ENCODE measurements at places on chromosomes 6 and 20.

DNA sequence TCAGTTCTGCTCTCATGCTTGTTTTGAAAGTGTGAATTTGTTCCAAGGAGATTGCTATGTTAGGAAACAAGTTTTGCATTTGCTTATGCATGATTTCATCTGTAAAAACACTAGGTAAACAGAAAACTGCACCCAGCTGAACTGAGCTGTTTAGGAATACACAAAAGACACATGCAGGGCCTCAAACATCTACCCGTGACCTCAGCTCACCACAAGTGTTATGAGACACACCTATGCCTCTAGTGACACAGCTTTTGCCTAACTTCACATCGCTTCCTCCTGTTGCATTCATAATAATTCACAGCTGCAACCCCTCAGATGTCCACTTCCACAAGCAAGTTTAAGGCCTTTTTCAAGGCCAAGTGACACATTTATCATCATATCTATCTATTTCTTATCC, 98.0 kb upstream of the SLC24A3 start:
- no peak for DNase-seq

DNA sequence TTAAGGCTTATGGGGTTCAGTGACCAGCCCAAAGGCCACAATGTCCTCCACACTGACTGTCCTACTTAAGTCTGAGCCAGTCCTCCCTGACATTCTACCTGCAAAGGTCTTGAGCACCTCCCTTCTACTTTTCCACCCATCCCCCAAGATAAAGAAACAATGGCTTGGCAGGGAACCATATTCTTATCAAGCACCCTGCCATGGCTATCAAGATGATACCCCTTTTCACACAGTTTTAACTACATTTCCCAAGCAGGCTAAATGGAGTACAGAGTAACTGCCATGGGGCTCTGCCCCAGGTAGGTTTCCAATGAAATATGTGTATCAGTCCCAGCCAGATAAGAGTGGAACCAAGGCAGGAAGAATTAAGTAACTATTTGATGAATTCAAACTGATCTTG, 85.9 kb upstream of the MOCS1 start:
- no peak for DNase-seq

DNA sequence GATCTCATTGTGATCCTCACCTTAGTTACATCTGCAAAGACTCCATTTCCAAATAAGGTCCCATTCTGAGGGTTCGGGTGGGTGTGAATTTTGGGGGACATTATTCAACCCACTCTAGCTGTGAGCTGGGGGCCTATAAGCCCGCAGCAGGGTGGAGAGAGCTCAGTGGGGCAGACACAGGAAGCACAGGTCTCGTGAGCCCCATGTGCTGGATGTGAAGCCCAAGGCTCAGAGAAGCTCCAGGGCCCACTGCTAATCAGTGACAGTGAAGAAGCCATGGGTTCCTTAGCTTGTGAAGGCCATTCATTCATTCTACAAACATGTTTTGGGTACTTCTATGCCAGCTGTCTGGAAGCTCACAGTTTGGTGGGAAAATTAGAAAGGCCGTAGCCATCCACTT, 47.5 kb downstream of the CHMP4B start:
- no peak for DNase-seq

GRCh38 chr6:120363429-120363828, 970.9 kb downstream of the TBC1D32 start:
- no peak for DNase-seq

DNA sequence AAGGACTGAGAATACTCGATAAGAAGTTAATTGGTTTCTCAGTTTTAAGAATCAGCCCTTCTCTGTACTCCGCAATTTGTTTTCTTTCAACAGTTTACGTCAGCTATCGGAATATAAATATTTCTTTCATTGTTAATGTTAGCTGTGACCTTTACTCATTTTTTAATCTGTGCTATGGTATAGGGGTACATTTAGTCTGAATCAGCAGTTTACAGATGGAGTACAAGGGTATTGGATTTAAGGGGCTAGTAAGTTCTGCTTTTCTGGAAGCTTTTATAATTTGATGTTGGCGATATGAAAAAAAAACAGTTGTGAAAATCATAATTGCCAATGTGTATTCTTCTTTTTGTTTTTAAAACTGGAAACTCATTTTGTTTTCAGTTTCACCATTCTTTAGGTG, 23.0 kb downstream of the FAM135A start:
- no peak for DNase-seq

- no peak for DNase-seq
Observed at GRCh38 chr6:52410979-52411378, 9.2 kb upstream of the EFHC1 start.

- DNase-seq = no peak
Observed at GRCh38 chr6:105873211-105873704, 212.9 kb upstream of the PRDM1 start.

DNA sequence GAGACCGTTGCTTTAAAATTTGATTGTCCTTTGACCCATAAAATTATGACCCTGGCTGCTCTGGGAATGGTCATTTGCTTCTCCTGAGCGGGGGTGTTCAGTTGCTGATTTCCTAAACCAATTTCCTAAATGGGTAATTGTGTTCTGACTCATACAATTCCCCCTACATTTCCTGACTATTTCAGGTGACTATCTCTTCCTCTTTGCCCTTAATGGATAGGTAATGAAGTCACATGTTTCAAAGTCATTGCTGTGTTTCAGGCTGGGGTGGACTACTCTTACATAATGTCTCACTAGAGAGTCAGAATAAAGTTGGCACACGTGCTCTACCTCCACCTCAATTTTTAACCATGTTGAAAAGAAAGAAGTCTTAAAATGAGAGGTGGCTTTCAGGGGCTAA, 109.8 kb downstream of the DOK5 start:
- DNase-seq = no peak

DNA sequence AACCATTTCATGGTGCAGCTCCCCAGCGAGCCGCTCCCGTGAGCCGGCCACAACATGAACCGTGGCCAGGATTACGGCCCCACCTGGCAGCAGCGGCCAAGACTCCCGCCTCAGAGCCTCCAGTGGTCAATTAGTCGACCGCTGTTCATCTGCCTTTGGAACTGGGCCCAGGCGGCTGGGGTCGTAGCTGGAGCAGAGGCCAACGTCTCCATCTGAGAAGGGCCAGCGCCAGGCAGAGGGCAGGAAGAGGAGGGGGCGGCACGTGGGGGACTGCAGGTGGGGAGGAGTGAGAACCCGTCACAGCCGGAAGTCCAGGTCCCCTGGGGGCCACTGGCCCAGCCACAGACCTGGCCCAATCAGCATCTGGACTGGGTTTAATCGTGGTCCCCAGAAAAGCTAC, 184.3 kb downstream of the TAF4 start:
- DNase-seq = no peak

DNA sequence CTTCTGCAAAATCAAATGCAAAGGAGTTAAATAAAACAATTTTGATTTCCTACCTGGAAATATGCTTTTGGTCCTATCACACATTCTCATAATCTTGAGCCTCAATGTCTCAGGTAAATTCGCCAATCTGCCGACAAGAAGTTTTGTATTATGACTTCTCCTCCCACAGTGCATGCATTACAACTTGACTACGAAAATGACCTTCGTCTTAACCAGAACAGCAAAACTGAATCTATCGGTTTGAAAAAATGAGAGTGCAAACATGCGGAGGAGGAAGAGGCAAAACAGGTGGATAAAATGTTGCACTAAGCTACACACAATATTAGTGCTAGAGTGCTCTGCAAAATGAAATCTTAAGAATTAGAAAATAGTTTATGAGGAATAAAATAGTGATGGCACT, 43.4 kb downstream of the HIVEP2 start:
- no peak for DNase-seq

- no peak for DNase-seq
Observed at GRCh38 chr6:12189661-12190060, 100.5 kb upstream of the EDN1 start.

DNA sequence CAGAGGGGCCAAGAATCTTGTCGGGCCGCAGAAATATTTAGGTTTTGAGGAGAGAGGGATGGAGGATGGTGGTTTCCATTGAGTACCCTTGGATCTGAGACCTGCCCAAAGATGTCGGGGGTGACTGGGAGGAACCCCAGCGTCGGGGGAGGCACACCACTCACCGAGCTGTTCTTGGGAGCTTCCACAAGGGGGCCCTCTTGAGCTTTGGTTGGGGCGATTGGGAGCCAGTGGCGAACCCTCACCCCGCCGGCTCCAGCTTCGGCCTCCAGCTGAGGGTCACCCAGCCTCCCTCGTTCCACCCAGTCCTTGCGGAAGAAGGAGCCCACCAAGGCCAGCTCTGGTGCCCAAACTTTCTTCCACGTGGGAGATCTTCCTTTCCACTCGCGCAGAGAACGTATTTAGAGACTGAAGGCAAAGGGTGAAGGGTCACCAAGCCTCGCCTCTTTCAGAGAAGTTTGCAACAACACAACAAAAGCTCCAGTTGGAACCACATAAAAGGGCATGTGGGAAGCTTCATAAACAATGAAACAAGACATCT, 33.6 kb downstream of the APCDD1L start:
- DNase-seq = peak; percentile 23

- no peak for DNase-seq
Observed at GRCh38 chr6:12577124-12577850, 139.3 kb upstream of the PHACTR1 start.

DNA sequence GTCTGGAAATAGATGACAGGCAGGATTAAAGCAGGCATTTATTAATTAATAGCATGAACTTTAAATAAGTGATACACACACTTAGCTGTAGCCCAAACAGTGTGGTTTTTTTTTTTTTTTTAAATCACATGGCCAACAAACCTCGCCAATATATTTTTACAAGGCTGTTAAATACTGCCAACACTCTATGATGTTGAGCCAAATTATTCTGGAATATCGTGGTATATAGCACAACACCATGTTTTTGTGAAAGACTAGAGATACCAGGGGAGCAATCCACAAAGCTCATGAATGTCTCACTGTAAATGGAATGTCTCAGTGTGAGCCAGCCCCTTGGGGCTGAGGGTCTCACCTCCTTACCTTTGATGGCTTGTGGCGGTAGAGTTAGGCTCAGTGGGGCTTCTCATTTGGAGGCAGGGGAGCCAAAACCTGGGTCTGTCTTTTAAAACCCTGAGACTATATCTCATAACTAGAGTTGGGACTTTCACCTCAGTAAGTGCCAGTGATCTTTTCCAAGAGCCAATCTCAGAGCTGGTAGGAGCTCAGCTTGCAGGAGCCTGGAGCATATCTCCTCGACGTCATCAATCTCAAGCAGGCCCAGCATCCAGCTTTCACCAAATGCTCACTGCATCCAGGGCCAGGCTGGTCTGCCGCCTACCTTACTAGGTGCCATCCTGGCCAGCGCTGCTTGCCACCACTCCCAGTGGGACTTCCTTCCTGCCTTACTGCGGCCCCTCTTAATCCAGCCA, 78.5 kb upstream of the FAM184A start:
- no peak for DNase-seq

DNA sequence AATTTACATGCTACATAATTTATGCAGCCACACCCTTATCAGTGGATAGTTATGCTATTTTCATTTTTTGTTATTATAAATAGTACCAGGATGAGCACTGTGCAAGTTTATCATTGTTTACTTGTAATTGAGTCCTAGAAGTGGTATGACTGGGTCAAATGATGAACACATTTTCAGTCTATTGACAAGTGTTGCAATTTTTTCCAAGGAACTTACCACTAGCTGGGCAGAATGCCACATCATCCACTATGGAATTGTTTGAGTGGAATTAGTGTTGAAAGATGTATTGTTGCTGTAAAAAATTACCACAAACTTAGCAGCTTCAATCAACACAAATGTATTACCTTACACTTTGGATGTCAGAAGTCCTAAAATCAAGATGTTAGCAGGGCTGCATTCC, 38.1 kb upstream of the OPN5 start:
- no peak for DNase-seq

DNA sequence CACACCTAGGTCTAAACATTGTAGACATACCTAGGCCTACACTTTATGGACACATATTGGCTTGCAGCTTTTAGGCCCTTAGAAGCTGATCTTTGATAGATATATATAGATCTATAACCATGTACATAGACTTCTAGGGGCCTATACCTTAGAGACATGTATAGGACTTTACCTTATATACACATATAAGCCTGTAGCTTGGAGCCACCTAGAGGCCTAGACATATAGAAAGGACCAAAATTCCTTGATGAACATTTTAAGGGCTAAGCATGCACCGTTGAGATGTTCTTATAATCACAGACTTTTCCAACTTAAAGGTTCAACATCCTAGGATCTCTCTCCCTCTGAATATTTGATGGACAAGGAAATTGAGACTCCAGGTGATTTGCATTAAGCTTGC, 371.7 kb upstream of the SASH1 start:
- DNase-seq = no peak

DNA sequence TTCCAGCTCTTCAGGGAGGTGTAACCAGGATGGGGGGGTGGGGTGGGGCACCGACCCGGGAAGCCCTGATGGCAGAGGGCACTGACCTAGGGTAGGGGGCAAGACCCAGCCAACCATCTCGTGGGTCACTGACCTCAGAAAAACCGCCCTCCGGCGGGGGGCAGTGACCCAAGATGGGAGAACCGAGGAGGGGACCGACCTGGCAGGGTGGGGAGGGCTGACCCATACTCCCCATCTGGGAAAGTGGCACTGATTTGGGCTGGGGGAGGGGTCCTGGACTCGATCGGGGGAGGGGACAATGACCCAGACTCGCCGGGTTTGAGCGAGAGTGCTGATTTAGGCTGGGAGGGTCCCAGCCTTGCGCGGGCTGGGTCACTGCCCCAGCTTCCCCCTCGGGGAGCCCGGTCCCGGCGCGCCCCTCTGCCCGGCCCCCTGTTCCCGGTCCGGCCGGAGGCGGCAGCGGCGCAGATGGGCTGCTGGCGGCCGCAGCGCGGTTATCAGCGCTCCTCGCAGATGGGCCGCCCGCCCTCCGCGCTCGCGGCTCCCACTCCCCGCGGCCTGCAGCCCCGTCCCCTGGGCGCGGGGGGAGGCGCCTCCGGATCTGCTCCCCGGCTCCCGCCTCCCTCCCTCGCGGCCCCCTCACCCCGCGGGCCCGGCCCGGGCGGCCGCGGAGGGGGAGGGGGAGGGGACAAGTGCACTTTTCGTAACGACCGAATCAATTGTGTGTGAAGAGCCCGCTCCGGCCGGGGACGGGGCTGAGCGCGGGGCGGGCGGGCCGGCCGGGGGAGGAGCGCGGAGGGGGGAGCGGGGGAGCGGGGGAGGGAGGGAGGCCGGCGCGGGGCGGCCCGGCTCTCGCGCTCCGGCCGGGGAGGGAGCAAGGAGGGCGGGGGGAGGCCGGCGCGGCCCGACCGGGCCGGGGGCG, 2.2 kb downstream of the NOL4L start:
- DNase-seq = no peak

DNA sequence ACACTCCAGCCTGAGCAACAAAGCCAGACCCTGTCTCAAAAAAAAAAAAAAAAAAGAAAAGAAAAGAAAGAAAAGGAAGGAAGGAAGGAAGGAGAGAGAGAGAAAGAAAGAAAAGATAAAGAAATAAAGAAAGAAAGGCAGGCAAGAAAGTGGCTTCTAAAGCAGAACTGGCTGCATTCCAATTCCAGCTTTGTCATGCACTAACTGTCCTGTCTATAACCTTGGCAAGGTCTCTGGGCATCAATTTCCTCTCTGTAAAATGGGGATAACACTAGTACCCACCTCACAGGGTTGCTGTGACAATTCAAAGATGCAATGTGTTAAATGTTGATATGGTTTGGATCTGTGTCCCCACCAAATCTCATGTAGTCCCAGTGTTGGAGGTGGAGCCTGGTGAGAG, 28.0 kb downstream of the RING1 start:
- DNase-seq = no peak

- DNase-seq = no peak
Observed at GRCh38 chr6:116933485-116933884, 56.4 kb downstream of the RFX6 start.

GRCh38 chr6:36839749-36840431, 646 bp upstream of the CPNE5 start:
- no peak for DNase-seq

GRCh38 chr6:73006146-73006545, 219.2 kb downstream of the KHDC1L start:
- DNase-seq = no peak

All from activated CD4-positive, CD25-positive, alpha-beta regulatory T cell (primary cell).